NCI-H526 treated with DMSO at 0.1 percent for 48 hours (cell line): ENCODE measurements at places on chromosomes 5 and 9.

GRCh38 chr9:127489471-127490115 is 38.3 kb downstream of the LRSAM1 start:
- DNase-seq, result no peak

GRCh38 chr9:105007143-105007542 is 79.2 kb upstream of the ABCA1 start:
- DNase-seq, result no peak

GRCh38 chr9:91187965-91188344 is 173.8 kb downstream of the AUH start:
- no peak for DNase-seq

GRCh38 chr5:132219981-132220380 is 7.7 kb downstream of the P4HA2 start:
- no peak for DNase-seq

DNA sequence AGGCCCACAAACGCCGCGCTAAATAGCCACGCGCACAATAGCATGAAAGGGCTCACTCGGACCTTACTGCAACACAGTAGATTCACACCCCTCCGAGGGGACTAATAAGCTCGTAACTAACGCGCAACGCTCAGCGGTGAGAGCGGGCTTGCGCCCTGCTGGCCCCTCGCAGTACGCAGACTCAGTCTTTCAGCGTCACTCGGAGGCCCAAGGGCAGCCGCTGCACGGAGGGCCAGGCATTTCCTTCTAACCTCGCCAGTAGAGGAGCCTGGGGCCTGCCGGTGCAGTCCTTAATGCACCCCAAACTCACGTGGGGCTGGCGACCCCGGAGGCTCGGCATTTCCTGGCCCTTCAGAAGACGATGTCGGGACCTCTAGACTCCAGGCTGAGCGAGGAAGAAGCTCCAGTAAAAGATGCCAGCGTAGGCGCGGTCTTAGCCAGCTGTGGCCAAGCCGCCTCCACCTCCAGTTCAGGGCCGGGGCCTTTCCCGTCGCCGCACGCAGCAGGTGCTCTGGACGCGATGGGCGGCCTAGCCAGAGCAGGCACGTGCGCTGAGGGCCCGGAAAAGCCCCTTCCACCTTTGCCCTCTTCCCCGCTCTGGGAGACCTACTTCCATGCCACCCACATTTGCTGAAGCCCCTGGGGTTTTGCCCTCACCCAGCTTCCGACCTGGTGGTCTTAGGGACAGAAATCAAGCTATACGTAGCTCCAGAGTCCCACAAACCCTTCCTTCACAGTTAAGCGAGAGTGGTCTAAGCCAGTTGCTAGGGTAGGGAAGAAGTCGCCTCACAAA is 38.3 kb upstream of the TIFAB start:
- DNase-seq, result no peak

GRCh38 chr5:85000671-85001070 is 616.0 kb upstream of the EDIL3 start:
- DNase-seq, result no peak

- peak; percentile 48 for DNase-seq
Measured at GRCh38 chr5:162209005-162209605, 141.5 kb downstream of the GABRG2 start.

DNA sequence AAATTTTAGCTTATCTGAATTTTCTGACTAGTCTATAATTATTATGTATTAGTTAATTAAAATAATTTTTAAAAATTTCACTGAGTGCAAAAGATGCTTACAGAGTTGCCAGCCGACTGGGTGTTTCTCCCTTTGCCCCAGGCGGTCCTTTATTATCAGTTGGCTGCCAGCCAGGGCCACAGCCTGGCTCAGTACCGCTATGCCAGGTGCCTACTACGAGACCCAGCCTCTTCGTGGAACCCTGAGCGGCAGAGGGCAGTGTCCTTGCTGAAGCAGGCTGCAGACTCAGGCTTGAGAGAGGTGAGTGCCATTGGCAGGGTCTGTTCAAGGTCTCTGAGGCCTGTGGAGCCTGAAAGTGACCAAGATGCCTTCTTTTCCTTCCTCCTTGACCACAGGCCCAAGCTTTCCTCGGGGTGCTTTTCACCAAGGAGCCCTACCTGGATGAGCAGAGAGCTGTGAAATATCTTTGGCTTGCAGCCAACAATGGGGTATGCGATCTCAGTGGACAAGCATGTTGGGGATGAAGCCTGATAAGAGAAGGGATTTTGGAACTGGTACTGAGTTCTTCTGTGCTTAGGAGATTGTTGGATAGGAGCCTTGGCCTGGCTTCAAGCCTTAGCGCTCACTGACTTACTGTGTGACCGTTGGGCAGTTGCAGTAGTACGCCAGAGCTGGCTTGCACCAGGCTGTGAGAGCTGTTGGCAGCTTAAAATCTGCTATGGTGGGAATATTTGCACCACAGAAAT is 10.6 kb downstream of the DELE1 start:
- DNase-seq, result peak; percentile 6

DNA sequence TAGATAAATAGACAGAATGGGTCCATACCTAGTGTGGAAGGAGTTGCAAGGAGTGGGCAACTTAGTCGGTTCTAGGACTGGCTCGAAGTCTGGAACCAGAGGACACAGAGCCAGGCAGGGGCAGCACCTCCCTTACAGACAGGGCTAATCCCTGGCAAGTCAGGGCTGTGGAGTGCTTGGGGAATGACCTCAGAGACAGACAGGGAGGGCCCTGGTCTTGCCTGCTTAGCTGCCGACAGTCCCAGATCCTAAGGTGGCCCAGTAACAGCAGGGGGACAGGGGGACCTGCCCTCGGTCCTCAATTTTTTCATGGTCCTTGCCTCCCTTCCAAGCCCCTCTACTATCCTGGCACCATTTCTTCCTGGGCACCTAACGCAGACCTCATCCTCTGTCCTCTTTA is 222.4 kb upstream of the TNC start:
- no peak for DNase-seq

- DNase-seq, result no peak
Measured at GRCh38 chr9:72590824-72591223, 69.4 kb downstream of the TMC1 start.

- DNase-seq, result no peak
Measured at GRCh38 chr5:137446615-137447014, 52.5 kb downstream of the SPOCK1 start.

DNA sequence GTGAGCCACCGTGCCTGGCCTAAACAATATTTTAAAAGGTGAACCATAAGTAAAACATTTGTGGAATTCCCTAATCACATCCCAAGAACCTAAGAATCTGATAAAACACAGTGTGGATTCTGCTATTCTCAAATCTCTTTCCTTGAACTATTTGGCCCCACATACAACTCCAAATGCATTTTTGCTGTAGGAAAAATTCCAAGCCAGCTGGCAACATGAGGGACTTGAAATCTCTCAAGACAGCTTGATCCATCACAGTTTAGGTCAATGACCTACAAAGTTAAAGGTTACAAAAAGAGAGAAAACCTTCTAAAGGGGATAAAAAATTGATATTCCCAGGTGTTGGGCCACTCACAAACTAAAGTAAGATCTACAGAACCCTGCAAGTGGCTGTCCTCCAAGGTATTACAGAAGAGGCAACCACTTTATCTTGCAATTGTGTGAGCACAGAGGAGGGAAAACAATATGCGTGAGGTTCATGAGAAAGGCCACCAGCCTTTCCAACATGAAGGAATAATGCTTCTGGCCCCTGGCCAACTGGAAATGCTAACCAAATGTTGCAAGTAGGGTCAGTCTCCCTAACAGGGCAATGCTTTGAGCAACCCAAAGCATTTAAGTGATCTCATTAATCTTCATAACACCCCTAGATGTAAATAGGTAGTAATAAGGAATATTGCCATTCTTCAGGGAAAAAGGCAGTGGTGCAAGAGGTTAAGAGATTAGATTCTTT is 221.4 kb downstream of the SEMA5A start:
- DNase-seq, result no peak

DNA sequence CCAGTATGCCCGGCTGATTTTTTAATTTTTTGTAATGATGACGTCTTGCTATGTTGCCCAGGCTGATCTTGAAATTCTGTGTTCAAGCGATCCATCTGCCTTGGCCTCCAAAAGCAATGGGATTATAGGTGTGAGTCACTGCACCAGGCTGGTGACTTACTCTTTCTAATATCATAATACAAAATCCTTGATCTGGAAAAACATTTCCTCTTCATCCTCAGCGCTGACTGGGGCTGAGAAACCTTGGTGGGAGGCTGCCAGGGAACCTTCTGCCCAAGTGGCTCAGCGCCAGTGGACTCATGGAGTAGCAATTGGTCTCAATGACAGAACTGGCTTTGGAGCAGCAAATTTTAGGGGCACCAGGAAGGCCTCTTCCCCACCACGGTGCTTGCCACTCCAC is 17.5 kb upstream of the SEMA4D start:
- no peak for DNase-seq

DNA sequence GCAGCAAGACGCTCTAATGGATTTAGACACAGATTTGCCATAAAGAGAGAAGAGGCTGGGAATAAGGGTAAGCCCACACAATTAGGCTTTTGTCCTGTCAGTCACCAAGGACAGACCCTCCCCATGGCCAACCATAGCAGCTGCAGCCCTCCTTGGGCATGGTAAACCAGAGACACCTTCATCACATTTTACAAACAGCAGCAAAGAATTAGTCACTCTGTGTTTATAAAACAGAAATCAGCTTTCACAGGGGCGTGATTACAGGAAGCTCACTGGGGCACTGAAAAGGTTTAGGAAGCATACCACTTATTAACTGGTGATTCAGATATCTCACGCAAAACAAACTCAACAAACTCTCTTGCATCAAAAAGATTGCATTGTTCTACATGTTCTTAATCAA is 37.3 kb upstream of the ZNF622 start:
- no peak for DNase-seq

DNA sequence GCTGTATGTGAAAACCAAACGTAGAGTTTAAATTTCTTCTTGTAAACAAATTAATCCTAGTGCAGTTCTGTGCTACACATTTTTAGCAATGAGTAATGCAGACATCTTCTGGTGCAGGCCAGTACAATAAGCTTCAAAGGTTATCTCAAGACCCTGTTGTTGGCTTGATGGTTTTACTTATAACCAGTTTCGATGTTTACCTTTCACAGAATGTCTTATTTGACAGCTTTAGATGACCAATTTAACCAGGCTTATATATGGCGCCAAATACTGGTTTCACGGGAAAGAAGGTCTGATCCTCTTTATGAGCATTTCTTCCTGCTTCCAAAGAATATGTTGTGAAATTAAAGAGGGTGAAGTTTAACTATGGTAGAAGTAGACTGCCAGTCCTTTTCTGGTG is 9.9 kb downstream of the ZFAND5 start:
- DNase-seq, result no peak

GRCh38 chr5:62369039-62369438 is 34.7 kb downstream of the DIMT1 start:
- no peak for DNase-seq

GRCh38 chr5:122701640-122702523 is 73.0 kb upstream of the SNX2 start:
- DNase-seq, result no peak

- no peak for DNase-seq
Measured at GRCh38 chr9:121830441-121831140, 179.2 kb downstream of the DAB2IP start.

DNA sequence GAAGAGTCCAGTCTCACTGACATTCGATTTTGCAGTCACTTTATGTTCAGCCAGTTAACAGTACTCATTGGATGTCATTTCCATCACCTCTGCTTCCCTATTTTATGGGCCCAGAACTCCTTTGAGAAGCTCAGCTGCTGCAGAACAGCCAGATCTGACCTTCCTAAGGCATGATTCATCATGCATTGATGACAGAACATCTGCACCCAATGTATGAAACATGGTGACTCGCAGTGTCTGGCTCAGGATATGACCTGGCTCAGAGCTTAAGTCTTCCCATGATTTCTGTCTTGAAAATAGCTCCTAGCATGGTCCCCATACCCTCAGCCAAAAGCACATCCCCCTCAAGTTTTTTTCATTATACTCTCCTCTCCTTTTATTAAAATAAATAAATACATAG is 92.6 kb upstream of the TRIM32 start:
- no peak for DNase-seq

- DNase-seq, result no peak
Measured at GRCh38 chr9:15155826-15156225, 151.2 kb downstream of the TTC39B start.

DNA sequence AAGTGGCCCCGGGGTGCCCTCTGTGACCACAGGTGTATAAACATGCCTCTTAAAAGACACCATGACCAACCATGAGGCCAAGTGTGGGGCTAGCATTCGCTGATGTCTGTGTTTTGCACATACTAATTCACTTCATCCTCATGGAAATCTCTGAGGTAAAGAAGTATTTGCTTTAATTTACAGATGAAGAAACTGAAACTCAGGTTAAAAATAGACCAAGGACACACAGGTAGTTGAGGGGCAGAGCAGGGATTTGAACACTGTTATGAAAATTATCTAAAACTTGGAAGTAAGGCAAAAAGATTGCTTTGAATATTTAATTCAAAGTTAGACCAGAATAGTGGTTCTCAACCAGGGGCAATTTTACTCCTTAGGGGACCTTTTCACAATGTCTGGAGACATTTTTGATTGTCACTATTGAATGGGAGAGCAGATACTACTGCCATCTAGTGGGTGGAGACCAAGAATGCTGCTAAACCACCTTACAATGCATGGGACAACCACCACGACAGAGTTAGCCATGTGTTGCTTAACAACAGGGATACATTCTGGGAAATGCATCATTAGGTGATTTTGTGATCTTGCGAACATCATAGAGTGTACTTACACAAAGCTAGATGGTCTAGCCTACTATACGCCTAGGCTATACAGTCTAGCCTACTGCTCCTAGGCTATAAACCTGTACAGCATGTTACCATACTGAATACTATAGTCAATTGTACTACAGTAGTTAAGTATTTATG is 8.0 kb upstream of the FXN start:
- peak; percentile 15 for DNase-seq

DNA sequence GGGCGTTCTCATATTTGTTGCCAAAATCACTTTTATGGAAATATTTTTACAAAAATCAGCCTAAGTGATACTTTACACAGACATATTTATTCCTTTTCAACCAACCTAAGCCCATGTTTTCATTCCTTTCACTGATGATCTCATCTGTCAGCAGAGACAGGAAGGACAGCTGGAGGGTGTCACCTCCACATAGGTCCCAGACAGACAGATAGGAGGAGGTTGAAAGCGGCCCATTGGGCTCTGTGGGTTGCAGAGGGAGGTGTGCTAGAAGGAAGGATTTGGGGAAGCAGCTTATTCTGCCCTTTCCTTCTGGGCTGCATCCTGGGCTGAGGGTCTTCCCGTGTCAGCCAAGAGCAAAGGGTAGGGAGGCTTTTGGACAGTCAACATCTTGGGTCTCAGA is 26.0 kb upstream of the SEMA4D start:
- DNase-seq, result no peak

- DNase-seq, result peak; percentile 49
Measured at GRCh38 chr9:9942764-9943424, 669.9 kb downstream of the PTPRD start.

GRCh38 chr5:77224672-77225355 is 14.3 kb downstream of the PDE8B start:
- DNase-seq, result no peak

DNA sequence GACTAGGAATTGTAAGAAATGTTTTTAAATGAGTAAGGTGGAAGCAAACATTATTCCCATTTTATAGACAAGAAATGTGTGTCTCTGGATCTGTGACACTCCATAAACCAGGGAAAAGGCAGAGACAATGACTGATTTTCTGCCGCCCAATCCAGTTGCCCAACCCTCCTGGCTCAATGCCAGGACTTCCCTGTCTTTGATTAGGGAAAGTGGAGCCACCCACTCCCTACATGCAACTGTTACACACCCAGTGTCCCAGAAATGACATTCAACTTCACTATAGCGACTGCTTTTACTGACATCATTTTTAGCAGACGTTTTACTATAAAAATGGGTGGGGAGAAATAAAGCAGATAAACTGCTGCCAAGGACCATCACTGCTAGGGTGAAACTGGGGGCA is 79.7 kb downstream of the THBS4 start:
- no peak for DNase-seq

GRCh38 chr5:117942861-117943519 is 1045.4 kb downstream of the DTWD2 start:
- no peak for DNase-seq
